ENCODE measurements at places on chromosomes 2 and 18. TPM values are rescaled to one million over a fixed set of nuclear protein-coding genes. Genes with fewer than 3 reads are reported as not detected.

- no peak for DNase-seq
Observed at GRCh38 chr18:62690236-62690815, 25.0 kb upstream of the PHLPP1 start.

DNA sequence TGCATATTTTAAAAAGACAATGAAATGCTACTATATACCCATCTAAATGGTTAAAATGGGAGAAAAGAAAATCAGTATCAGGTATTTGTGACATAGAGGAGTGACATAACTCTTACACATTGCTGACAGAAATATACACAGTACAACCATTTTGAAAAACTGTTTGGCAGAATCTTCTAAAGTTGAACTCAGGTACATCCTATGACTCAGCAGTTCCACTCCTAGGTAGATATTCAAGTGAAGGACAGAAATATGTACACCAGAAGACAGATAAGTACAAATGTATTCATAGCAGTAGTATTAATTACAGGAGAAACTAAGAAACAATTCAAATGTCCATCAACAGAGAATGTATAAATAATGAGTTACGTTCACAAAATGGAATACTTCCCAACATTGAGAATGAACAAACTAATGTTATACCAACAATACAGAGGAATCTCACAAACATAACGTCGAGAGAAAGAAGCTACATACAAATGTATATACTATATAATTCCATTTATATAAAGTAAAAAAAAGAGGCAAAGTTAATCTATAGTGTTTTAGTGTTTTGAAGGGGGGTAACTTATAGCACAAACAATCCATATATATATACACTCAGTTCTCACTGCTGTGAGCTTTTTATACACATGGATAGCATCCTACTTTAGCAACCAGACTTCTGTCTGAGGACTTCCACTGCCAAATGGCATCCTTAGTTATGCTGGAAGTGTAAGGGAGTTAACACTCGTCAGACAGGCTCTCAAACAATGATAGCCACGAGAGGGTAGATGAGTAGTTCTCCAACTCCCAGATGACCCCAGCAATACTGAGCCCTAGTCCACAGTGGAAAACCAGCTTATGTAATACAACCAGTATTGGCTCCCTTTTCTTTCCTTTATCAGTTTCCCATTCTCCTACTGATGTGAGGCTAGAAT is 172.5 kb downstream of the NBAS start:
- no peak for DNase-seq

GRCh38 chr2:104254017-104254416 is 599.9 kb upstream of the POU3F3 start:
- no peak for DNase-seq

- no peak for DNase-seq
Observed at GRCh38 chr18:48624856-48625255, 86.0 kb downstream of the CTIF start.

- DNase-seq: no peak
Observed at GRCh38 chr18:25759111-25759510, 331.3 kb downstream of the SS18 start.

Gene TSGA10
- not detected for total RNA-seq

Gene MERTK
- 0.23 TPM for total RNA-seq
